ENCODE measurements at places on chromosomes 1 and 21. TPM values are rescaled to one million over a fixed set of nuclear protein-coding genes. Genes with fewer than 3 reads are reported as not detected.

CR2 gene
- 0.26 TPM for total RNA-seq

DNM3 gene
- total RNA-seq: 6.8 TPM

HES4 gene
- total RNA-seq: 25.6 TPM

UMODL1 gene
- not detected for total RNA-seq

SPRR1A gene
- not detected for total RNA-seq

ADAMTS1 gene
- 54.2 TPM for total RNA-seq

CGN gene
- total RNA-seq: 83.0 TPM

RRP15 gene
- total RNA-seq: 17.2 TPM

CELA2B gene
- 0.63 TPM for total RNA-seq

TRAPPC10 gene
- total RNA-seq: 43.5 TPM

DNA sequence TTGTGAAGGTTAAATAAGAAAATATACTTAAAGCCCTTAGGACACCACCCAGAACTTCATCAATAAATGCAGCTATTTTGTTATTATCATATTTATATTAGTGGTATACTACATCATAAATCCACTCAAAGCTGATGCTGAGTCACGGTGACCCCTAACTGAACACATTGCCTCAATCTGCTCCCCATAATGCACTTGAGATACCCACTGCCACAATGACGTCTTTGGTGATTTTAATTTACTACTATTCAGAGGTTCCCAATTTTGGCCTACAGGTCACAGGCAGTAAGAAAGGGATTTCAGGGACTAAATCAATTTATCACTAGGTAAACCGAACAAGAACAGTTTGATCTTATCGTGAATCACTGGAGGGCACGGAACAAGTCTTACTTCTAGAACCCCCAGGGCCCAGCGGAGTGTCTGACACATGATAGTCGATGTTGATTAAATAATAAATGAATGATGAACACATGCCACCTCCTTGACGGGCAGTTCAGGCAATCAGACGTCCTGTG, 493 bp upstream of the CHD1L start:
- H3K36me3 ChIP-seq: no peaks in the 10 kb centered on the region
- H3K4me3 ChIP-seq: peak overlapping the region; percentile 85
- peaks cover 47% of the 10 kb centered on the region for H3K4me1 ChIP-seq
- no peaks in the 10 kb centered on the region for H3K27me3 ChIP-seq
- peak overlapping the region; percentile 90 for H3K27ac ChIP-seq

DNA sequence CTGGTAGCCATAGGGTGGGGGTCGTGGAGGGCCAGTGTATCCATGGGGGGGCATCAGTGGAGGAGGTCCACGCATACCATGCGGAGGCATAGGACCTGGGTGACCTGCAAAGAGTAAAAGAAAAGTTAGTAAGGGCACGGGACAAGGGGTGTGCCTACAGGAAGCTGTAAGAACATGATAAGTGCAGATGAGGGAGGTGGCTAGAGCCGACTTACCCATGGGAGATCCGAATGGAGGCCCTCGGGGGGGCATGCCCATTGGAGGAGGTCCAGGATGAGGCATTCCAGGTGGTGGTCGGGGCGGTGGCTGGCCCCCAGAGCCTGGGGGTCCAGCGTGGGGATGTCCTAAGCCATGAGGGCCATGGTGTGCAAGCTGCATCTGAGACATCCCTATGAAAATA, 4.0 kb downstream of the SF3B4 start:
- H3K27me3 ChIP-seq: peaks cover 1% of the 10 kb centered on the region
- H3K4me3 ChIP-seq: no peak overlapping the region
- no peak for DNase-seq
- H3K27ac ChIP-seq: no peak overlapping the region
- peaks cover 32% of the 10 kb centered on the region for H3K4me1 ChIP-seq
- no peaks in the 10 kb centered on the region for H3K36me3 ChIP-seq

DNA sequence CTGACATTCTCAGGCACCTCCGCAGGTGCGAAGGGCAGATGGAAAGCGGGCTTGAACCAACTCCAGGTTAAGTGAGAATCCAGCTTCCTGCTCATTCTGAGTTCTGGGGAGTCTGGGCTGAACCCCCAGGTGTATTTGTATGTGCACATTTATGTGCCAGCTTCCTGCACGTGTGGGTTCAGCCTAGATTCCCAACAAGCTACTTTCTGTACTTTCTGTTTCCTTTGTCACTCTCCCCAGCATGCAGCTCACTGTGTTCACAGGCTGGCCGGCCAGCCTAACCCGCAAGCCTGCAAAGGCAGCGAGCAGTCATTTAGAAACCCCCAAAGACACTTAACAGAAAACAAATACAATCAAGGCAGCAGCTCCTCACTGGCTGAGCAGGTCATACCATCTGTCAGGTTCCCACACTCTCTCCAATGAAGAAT, 1.3 kb upstream of the IL19 start:
- peaks cover 10% of the 10 kb centered on the region for H3K4me1 ChIP-seq
- H3K27me3 ChIP-seq: peaks cover 2% of the 10 kb centered on the region
- DNase-seq: no peak
- peak overlapping the region; percentile 39 for H3K4me3 ChIP-seq
- peak overlapping the region; percentile 80 for H3K27ac ChIP-seq

DNA sequence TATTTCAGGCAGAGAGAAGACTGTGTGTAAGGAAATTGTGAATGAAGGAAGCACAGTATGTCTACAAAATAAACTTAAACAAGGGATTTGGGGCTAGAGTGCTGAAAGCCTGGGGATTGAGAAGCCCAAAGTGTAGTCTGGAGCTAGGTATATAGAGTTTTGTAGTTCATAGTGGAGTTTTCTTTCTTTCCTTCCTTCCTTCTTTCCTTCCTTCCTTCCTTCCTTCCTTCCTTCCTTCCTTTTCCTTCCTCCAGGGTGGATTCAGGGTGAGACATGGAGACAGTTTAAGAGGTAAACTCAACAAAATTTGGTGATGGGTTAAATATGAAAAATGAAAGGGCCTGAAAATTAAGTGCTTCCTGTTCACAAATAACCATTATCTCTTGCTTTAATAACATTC, 757.8 kb upstream of the CXADR start:
- H3K36me3 ChIP-seq: no peaks in the 10 kb centered on the region
- no peak overlapping the region for H3K4me3 ChIP-seq
- no peak for DNase-seq
- no peaks in the 10 kb centered on the region for H3K27me3 ChIP-seq

DNA sequence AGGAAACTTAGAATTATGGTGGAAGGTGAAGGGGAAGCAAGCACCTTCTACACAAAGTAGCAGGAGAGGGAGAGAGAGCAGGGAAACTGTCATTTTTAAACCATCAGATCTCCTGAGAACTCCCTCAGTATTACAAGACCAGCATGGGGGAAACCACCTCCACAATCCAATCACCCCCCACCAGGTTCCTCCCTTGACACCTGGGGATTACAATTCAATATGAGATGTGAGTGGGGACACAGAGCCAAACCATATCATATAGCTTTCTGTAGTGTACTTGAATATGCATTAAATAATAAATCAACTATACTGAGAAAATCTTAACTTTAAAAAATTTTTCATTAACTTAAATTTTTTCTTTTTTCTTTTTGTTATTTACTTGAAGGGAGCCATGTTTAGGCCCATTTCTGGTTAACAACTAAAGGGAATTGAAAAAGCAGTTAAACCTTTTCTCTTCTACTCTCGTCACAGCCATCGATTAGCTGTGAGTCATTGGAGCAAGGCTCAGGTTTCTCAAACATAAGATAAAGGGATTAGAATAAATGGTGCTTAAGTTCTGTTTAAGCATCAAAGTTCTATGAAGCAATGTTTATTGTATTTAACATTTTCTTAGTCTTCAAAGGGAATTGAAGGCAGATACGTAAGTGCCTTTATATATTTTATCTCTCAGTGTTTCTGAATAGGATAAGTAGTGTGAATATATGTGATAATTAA, 72.2 kb upstream of the DPT start:
- DNase-seq: no peak
- no peaks in the 10 kb centered on the region for H3K4me1 ChIP-seq
- H3K27me3 ChIP-seq: no peaks in the 10 kb centered on the region
- no peak overlapping the region for H3K4me3 ChIP-seq

GRCh38 chr1:3386205-3387002, 68.1 kb upstream of the ARHGEF16 start:
- no peak for DNase-seq
- no peak overlapping the region for H3K4me3 ChIP-seq
- peaks cover 69% of the 10 kb centered on the region for H3K27me3 ChIP-seq
- H3K4me1 ChIP-seq: no peaks in the 10 kb centered on the region
- H3K27ac ChIP-seq: no peak overlapping the region
- no peaks in the 10 kb centered on the region for H3K36me3 ChIP-seq

GRCh38 chr1:58307431-58307830, 239.1 kb downstream of the OMA1 start:
- H3K27me3 ChIP-seq: no peaks in the 10 kb centered on the region
- no peak overlapping the region for H3K27ac ChIP-seq
- no peaks in the 10 kb centered on the region for H3K4me1 ChIP-seq
- no peak for DNase-seq
- no peaks in the 10 kb centered on the region for H3K36me3 ChIP-seq

DNA sequence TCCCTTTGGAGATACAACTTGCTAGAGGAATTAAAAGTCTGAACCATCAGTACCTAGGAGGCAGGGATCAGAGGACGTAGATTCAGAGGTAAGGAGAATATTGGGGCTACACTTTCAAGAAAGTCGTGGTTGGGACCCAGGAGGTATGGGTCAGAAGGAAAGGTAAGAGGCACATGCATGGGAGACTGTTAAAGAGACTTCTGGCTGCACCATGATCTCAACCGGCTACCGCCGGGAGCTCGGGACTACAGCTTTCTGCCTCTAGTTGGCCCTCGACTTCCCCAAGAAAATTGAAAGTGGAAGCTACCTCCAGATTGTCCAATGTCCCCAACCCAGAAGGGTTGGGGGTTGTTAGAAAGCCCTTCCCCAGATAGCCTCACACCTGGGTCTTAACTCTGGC, 355.7 kb upstream of the TMPRSS15 start:
- no peaks in the 10 kb centered on the region for H3K27me3 ChIP-seq
- H3K36me3 ChIP-seq: no peaks in the 10 kb centered on the region
- H3K27ac ChIP-seq: no peak overlapping the region
- H3K4me1 ChIP-seq: no peaks in the 10 kb centered on the region

DNA sequence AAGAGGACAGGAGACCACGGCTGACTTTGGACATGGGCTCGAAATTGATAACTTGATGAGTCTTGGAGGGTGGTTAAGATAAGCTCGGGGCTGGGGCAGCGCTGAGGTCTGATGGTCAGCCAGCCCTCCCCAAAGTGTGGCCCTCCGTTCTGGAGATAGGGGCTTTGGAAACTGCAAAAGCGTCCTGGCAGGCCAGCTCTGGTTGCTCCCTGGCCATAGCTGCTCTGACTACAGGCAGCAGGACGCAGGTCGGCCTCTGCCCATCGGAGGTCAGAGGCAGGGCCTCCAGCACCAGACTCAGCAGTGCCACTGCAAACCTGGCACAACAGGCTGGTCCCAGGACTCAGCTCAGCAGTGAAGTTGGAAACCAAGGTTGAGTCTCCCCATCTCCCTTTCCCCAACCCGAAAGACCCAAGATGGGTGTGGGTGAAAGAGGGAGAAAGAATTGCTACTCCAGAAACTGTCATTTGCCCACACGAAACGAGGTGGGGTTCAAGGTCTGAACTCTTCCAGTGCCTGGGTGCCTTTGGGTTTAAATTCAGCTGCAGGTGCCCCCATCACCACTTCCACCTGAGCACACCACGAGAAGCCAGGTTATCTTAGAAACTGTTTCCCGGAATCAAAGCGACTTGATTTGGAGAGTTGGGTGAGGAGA, 4.8 kb downstream of the SIM2 start:
- peaks cover 100% of the 10 kb centered on the region for H3K27me3 ChIP-seq
- DNase-seq: no peak
- H3K27ac ChIP-seq: no peak overlapping the region
- no peaks in the 10 kb centered on the region for H3K36me3 ChIP-seq

DNA sequence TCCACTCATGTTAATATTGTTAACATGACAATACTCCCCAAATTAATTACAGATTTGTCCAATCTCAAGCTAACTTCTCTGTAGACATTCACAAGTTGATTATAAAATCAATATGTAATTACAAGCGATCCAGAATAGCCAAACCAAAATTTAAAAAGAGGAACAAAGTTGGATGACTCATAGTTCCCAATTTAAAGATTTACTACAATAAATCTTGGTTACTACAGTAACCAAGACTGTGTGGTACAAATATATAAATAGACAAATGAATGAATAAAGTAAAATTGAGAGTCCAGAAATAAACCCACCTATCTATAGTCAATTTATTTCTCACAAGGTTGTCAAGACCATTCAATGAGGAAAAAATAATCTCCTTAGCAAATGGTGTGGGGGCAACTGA, 7.1 kb upstream of the KRTAP10-4 start:
- peaks cover 19% of the 10 kb centered on the region for H3K27me3 ChIP-seq
- no peak overlapping the region for H3K4me3 ChIP-seq
- no peak overlapping the region for H3K27ac ChIP-seq
- no peaks in the 10 kb centered on the region for H3K36me3 ChIP-seq
- no peak for DNase-seq
- no peaks in the 10 kb centered on the region for H3K4me1 ChIP-seq

DNA sequence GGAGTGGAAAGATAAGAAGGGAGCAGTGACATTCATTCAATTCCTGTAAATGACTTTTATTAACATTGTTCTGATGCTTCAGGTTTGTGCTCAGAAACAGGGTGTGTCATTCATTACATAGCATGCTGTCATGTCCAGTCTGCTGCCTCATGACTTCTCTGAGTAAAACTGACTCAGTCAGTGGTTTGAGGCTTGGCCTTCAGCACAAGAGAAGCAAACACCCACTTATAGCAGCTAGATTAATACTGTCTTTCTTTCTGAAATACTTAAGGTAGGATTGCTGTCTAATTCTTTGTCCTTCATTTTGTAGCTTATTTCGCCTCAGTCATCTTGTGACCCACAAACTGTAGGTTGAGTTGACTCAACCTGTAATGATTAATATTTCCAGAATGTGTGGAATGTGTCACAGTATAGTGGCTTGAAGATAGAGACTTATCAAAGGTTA, 32.9 kb downstream of the RASAL2 start:
- peaks cover 18% of the 10 kb centered on the region for H3K4me1 ChIP-seq
- no peak overlapping the region for H3K4me3 ChIP-seq
- peak overlapping the region; percentile 58 for H3K27ac ChIP-seq
- no peaks in the 10 kb centered on the region for H3K27me3 ChIP-seq

GRCh38 chr1:239819756-239820250, 271.9 kb upstream of the FMN2 start:
- DNase-seq: no peak
- H3K27ac ChIP-seq: no peak overlapping the region
- H3K36me3 ChIP-seq: no peaks in the 10 kb centered on the region
- H3K4me3 ChIP-seq: no peak overlapping the region

- no peak overlapping the region for H3K4me3 ChIP-seq
- H3K4me1 ChIP-seq: no peaks in the 10 kb centered on the region
- H3K27ac ChIP-seq: no peak overlapping the region
- H3K36me3 ChIP-seq: no peaks in the 10 kb centered on the region
- DNase-seq: no peak
Observed at GRCh38 chr21:22351076-22351475, 1352.9 kb downstream of the NCAM2 start.

- no peak for DNase-seq
- H3K4me3 ChIP-seq: no peak overlapping the region
- no peaks in the 10 kb centered on the region for H3K36me3 ChIP-seq
- no peak overlapping the region for H3K27ac ChIP-seq
- H3K4me1 ChIP-seq: no peaks in the 10 kb centered on the region
Observed at GRCh38 chr1:231184891-231185290, 23.0 kb downstream of the TRIM67 start.
